Activated naive CD8-positive, alpha-beta T cell treated with anti-CD3 and anti-CD28 coated beads, Interleukin-2, amount 10 ng/mL, durations not matched to agents 7 days and 5 days (primary cell): ENCODE measurements at places on chromosomes 6 and 20. TPM values are rescaled to one million over a fixed set of nuclear protein-coding genes. Genes with fewer than 3 reads are reported as not detected.

Gene SNAP91
- not detected for total RNA-seq

Gene BMP2
- total RNA-seq = not detected

Gene SLPI
- total RNA-seq = not detected

Gene KIFC1
- total RNA-seq = 117 TPM

DNA sequence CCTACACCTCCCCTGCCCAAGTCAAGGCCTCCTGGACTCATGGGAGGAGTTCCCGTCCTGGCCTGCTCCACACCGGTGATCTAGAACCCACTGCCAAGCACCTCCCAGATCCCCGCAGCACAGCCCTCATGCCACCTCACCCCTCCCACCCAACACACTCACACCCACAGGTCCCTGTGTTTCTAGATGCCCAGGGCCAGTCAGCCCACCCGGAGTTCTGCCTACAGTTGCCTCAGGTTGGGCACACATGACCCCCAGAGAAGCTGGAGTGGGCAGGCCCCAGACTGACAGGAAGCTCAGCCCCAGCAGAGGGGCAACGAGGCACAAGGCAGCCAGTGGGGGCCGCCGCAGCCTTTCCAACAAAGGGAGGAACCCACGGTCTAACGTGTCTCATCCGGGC is 29.6 kb downstream of the RRBP1 start:
- peak; percentile 19 for DNase-seq
- H3K4me1 ChIP-seq = peaks cover 6% of the 10 kb centered on the region
- H3K27ac ChIP-seq = no peak overlapping the region
- peaks cover 11% of the 10 kb centered on the region for H3K36me3 ChIP-seq

GRCh38 chr20:57746832-57747404 is 37.1 kb upstream of the PMEPA1 start:
- H3K36me3 ChIP-seq = no peaks in the 10 kb centered on the region
- peaks cover 34% of the 10 kb centered on the region for H3K27me3 ChIP-seq
- no peak overlapping the region for H3K4me3 ChIP-seq
- no peak for DNase-seq
- no peak overlapping the region for H3K27ac ChIP-seq

DNA sequence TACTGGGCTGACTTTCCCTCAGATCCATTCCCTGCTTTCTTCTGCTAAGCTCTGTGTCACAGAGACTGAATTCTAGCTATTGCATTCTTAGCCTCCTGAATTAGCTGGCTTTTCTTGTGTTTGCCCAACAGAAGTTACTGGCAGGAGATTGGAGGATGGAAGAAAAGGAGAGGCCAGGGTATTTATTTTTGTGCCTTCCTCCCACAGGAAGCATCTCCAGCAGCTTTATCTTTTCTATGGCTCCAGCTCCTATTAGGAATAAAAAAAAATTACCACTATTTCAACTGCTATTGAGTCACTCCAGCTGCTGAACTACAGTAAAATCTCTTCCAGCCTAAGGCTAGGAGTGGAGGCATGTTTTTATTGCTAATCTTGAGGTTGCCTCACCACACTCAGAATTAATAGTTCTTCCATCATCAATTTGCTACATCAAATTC is 492.4 kb downstream of the RFPL4B start:
- no peak for DNase-seq
- H3K4me1 ChIP-seq = no peaks in the 10 kb centered on the region
- H3K4me3 ChIP-seq = no peak overlapping the region
- no peak overlapping the region for H3K27ac ChIP-seq
- H3K36me3 ChIP-seq = no peaks in the 10 kb centered on the region

DNA sequence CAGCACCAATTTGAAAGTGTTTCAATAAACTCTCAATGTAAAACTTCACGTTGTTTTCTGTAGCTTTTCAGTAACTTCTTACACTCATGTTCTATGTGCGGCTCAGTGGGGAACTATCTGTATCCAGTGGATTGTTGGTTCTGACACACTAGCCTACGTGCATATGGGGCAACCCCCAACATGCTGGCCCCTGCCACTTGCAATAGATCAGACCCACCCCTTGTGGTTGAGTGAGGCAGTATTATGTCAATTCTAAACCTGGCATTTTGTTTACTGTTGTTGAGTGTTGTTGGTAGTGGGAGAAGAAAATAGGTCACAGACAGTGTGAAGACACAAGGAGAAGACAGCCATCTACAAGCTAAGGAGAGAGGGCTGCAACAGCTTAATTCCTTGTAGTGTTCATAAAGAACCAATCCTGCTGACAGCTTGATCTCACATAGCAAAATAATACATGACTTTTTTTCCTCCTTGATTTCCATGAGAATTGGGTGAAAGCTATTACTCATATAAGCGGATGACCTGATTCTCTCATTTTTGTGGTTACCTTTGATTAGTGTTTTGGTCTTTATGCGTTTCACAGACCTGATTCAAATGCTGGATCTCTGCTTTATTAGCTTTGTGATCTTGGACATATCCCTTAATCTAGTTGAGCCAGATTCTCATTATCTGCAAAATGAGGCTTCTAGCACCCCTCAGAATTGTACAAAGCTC is 320.4 kb downstream of the LAMA2 start:
- no peaks in the 10 kb centered on the region for H3K27me3 ChIP-seq
- H3K4me1 ChIP-seq = no peaks in the 10 kb centered on the region
- no peak overlapping the region for H3K27ac ChIP-seq
- H3K4me3 ChIP-seq = no peak overlapping the region
- DNase-seq = no peak

DNA sequence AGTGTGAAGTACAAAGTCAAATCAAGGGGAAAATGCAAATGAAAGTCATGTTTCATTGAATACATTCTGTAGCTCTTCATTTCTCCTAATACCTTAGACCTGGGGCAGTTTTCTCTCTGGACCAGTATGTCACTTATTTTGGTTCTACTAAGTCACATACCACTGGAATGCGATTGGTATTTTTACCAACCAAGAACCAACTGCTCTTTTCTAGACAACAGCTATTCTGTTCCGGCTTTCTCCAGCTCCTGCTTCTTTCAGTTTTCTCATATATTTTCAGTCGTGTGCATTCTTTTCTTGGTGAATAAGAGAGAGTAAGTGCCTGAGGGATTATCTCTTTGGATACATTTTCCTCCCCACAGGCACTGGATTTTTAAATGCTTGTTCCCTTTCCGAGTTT is 39.2 kb upstream of the SPACA1 start:
- H3K4me3 ChIP-seq = no peak overlapping the region
- DNase-seq = no peak
- H3K36me3 ChIP-seq = no peaks in the 10 kb centered on the region
- peaks cover 9% of the 10 kb centered on the region for H3K4me1 ChIP-seq
- H3K27ac ChIP-seq = no peak overlapping the region
- H3K27me3 ChIP-seq = peaks cover 6% of the 10 kb centered on the region

DNA sequence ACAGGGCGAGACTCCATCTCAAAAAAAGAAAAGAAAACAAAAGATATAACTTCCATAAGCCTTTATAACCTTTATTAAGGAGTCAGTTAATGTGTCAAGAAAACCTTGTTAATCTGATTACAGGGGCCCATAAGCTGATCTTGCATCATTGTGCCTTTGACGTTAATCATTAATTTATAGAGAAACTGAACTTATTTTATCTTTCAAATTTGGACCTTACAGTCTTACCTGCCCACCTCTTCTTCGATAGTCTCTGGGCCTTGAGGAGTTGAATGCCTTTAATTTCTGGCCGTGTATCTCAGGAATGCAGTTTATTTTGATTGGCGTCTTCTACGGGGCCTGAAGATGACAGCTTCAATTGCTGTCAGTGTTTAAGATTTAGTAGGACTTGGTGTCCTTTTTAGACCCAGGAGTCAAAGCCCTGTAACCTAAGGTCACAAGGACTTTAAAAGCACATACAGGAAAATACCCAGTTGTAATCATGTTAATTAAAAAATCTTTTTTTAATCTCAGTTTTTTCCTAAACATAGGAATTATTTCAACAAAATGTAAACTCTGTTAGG is 5.8 kb downstream of the ACOT13 start:
- H3K4me1 ChIP-seq = peaks cover 12% of the 10 kb centered on the region
- H3K27me3 ChIP-seq = no peaks in the 10 kb centered on the region
- H3K36me3 ChIP-seq = peaks cover 34% of the 10 kb centered on the region
- H3K4me3 ChIP-seq = no peak overlapping the region

DNA sequence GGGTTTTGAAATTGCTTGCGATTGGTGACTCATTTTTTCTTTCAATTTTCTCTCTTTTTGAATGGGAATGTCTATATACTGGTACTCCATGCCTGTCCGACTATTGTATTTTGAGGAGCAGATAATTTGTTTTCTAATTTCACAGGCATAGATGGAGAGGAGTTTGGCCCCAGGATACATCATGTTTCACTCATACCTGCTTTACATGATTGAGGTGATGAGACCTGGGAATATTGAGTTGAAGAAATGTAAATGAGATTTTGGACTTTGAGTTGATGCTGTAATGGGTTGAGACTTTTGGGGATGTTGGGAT is 253.1 kb upstream of the RAB32 start:
- no peak overlapping the region for H3K4me3 ChIP-seq
- DNase-seq = no peak
- no peak overlapping the region for H3K27ac ChIP-seq

GRCh38 chr6:166381733-166382499 is 824 bp downstream of the MPC1 start:
- peaks cover 8% of the 10 kb centered on the region for H3K4me1 ChIP-seq
- H3K4me3 ChIP-seq = peak overlapping the region; percentile 88
- peak; percentile 88 for DNase-seq
- H3K27me3 ChIP-seq = peaks cover 4% of the 10 kb centered on the region

- H3K4me3 ChIP-seq = no peak overlapping the region
- H3K27ac ChIP-seq = no peak overlapping the region
- peaks cover 19% of the 10 kb centered on the region for H3K36me3 ChIP-seq
- DNase-seq = no peak
These were observed 22.1 kb downstream of the MAP3K4 start for GRCh38 chr6:161013695-161014094.

- DNase-seq = no peak
- no peak overlapping the region for H3K27ac ChIP-seq
- H3K4me3 ChIP-seq = no peak overlapping the region
These were observed 58.0 kb downstream of the DTNBP1 start for GRCh38 chr6:15604843-15605242.

GRCh38 chr6:89745716-89746115 is 73.9 kb downstream of the MDN1 start:
- peaks cover 28% of the 10 kb centered on the region for H3K36me3 ChIP-seq
- no peak overlapping the region for H3K27ac ChIP-seq
- H3K27me3 ChIP-seq = no peaks in the 10 kb centered on the region
- no peak overlapping the region for H3K4me3 ChIP-seq
- no peaks in the 10 kb centered on the region for H3K4me1 ChIP-seq

DNA sequence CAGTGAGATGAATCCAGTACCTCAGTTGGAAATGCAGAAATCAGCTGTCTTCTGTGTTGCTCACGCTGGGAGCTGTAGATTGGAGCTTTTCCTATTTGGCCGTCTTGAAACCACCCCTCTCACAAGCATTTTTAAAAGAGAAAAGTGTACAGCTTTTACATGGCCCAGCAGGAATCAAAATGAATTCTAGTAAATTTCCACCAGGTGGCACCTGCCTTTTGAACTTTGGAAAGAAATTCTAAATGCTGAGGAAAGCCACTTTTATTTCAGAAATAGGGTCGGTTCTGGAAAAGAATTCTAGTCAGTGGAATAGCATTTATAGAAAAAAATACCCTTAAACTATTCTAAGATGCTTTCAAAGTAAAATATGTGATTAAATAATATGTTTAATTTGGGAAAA is 647.8 kb downstream of the CD109 start:
- H3K4me3 ChIP-seq = no peak overlapping the region
- no peak overlapping the region for H3K27ac ChIP-seq
- no peaks in the 10 kb centered on the region for H3K36me3 ChIP-seq

DNA sequence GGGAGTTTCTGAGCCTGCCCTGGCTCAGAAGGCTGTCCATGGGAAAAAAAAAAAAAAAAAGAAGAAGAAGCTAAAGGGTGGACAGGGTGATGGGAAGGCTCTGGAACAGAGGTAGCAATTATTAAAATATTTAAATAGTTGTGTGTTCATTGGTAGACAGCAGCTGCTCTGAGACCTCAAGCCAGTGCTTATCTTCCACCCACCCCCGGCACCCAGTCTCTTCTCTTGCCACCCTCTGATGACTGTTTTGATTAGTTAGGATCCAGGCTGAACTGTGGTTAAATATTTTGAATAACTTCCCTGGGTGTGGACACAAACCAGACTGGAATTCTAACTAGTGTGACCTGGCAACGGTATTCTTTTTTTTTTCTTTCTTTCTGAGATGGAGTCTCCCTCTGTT is 16.9 kb upstream of the SRSF3 start:
- no peak overlapping the region for H3K4me3 ChIP-seq
- H3K27me3 ChIP-seq = peaks cover 4% of the 10 kb centered on the region
- H3K36me3 ChIP-seq = no peaks in the 10 kb centered on the region
- H3K4me1 ChIP-seq = peaks cover 2% of the 10 kb centered on the region
- H3K27ac ChIP-seq = no peak overlapping the region

GRCh38 chr6:113416170-113416569 is 441.0 kb upstream of the MARCKS start:
- no peak overlapping the region for H3K27ac ChIP-seq
- no peaks in the 10 kb centered on the region for H3K27me3 ChIP-seq
- no peaks in the 10 kb centered on the region for H3K4me1 ChIP-seq
- no peak for DNase-seq
- no peaks in the 10 kb centered on the region for H3K36me3 ChIP-seq

GRCh38 chr6:136547336-136547735 is 2.9 kb downstream of the MAP7 start:
- no peak overlapping the region for H3K27ac ChIP-seq
- H3K4me1 ChIP-seq = peaks cover 3% of the 10 kb centered on the region
- peaks cover 72% of the 10 kb centered on the region for H3K27me3 ChIP-seq
- DNase-seq = no peak

DNA sequence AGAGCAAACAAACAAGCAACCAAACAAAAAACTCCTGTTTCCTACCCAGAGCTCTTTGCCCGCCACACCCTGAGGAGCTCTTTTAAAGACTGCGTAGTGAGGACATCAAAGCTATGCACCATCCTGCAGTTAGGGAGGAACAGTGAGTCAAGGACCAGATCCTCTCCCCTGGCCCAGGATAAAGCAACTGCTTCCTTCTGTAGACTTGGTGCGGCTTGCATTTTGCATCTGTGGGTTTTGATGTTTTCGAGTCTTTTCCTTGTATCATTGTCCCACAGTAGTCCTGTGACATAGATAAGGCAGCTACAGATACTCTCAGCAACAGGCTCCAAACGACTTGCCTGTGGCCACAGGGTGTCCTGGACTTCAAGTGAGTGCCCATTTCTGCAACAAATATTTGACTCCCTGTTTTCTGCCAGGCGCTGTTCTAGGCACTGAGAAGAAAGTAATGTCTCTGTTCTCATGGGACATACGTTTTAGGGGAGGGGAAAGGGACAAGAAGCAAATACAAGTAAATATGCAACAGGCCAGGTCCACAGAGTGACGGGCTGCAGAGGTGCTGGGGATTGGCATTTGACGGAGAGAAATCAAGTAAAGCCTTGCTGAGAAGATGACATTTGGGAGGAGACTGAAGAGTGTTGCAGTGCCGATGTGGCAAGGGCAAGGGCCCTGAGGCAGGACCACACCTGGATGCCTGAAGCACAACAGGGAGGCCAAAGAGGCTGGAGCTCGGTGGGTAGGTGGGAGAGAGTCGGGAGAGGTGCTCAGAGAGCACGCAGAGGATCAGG is 35.9 kb upstream of the MAP3K4 start:
- H3K4me1 ChIP-seq = no peaks in the 10 kb centered on the region
- DNase-seq = no peak
- H3K27me3 ChIP-seq = peaks cover 25% of the 10 kb centered on the region
- H3K36me3 ChIP-seq = no peaks in the 10 kb centered on the region
- no peak overlapping the region for H3K4me3 ChIP-seq
- H3K27ac ChIP-seq = no peak overlapping the region

- peak overlapping the region; percentile 100 for H3K4me3 ChIP-seq
- H3K27ac ChIP-seq = peak overlapping the region; percentile 98
- H3K4me1 ChIP-seq = peaks cover 16% of the 10 kb centered on the region
- peaks cover 7% of the 10 kb centered on the region for H3K36me3 ChIP-seq
- DNase-seq = no peak
These were observed 1.7 kb downstream of the FKBP5 start for GRCh38 chr6:35686873-35687555.
